DMS 273 treated with DMSO at 0.1 percent for 48 hours (cell line): ENCODE measurements at places on chromosomes 2 and 18.

DNA sequence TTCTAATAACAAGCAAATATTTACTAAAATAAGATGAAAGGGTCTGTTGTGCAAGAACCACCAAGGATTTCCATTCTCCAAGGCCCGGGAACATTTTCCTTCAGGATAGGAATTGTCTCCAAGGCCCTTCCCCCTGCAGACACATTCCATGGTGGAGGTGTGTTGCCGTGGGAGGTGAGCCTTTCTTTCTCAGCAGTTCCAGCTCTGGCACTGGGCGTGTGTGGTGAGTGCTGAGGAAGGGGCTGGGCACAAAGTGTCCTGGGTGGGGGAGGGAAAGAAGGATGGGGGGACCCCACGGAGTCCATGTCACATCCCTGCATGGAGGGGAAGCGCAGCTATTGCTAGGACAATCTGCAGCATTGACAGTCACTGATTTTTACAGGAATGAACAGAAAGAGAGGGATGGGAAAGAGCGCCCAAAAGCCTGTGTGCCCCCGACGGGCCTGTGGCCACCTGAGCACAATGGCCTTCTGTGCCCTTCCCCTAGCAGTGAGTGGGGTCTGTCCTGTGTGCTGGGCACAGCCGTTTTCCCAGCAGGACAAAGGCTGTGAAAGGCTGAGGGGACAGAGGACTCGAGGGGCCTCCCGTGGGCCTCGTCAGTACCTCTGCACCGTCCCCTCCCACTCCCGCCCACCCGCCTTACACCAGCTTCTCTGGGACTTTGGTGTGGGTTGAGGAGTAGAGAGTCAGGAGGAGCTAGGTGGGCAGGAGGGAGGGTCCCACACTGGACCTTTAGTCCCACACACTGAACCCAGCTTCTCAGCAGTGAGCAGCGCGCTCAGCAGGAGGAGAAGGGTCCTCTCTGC, 79.8 kb downstream of the PTGR3 start:
- DNase-seq = no peak

- DNase-seq = no peak
Measured at GRCh38 chr2:123770996-123771720, 253.9 kb upstream of the CNTNAP5 start.

DNA sequence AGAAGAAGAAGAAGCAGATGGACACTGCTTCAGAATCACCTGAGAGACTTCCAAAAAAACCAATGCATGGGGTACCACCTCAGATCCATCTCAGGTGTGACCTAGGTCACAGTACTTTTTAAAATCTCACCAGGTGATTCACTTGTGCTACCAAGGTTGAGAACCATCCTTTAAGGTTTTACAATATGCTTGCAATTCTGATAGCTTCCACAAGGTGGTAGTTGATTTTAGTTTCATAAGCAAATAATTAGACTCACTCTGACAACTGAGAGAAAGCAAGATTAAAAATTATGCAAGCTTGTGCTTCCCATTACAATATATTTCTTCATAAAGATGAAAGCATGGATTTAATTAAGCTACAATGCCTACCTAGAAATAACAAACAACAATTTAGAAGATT, 355.1 kb downstream of the EN1 start:
- no peak for DNase-seq

- DNase-seq = no peak
Measured at GRCh38 chr2:159976527-159977160, 85.8 kb downstream of the PLA2R1 start.

GRCh38 chr2:203279288-203279687, 40.5 kb downstream of the CYP20A1 start:
- DNase-seq = no peak

DNA sequence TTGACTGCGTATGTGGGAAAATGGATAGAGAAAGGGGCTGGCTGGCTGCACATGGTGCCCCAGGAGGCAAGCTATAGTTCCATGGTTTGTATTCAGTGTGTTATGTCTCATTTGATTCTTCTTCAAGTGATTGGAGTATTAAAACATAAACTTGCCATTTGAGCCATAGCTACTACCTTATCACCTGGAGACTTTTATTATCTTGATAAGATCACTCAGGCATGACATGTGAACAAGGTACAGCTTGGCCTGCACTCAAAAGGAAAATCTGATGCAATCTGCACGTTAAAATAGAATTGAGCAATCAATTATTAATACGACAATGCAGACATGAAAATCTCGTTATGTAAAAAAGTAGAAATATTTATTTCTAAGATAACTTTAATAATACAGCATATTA, 116.9 kb downstream of the RND3 start:
- no peak for DNase-seq

DNA sequence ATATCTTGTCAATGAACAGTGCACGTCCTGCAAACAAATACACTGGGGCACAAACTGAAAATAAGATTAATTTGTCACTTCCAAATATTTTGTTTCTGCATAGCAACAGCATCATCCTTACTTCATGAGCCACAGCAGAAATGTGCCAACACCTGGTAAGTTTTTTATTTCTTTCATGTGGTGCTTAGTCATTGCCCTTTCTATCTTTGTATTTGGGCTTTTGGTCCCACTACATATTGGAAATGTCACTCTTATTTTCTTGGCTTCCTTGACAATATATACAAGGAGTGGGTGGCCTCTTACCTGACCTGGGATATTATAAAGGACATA, 208.0 kb downstream of the RBM43 start:
- DNase-seq = no peak

DNA sequence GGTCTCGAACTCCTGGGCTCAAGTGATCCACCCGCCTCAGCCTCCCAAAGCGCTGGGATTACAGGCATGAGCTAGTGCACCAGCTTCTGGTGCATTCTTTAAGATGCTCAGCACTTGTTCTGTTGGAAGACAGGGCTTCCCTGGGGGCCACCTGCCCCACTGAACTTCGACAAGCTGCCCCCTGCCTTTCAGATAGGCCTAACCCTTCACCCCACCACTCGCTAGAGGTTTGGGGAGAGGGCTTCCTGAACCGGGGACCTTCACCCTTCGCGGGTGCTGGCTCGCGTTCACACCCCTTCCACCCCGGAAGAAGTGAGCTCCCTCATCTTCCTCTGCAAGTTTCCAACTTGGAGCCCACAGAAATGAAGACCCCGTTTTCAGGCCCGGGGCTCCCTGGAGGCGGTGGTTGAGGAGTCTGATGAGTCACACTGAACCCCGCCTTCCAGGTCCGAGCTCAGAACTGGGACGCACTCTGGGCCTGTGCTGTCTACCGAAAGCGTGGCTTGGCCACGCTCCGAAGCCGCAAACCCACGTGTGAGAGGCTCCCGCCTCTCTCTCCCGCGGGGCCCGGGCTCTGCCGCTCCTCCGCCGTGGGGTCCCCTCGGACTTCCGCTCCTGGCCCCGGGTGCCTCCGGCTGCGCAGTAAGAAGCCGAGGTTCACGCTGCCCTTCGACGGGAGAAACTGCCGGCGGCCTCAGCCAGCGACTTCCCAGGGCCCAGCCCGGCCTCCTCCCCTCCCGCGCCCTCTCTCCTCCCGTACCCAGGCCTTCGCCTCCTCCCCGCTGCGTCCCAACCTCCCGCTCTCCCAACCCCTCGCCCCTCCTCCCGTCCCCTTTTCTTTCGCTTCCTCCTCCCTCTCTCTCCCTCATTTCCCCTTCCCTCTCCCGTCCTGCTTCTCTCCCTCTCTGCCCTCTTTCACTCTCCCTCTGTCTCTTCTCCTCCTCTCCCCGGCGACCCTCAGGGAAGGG, 47.5 kb upstream of the SP3 start:
- DNase-seq = no peak

DNA sequence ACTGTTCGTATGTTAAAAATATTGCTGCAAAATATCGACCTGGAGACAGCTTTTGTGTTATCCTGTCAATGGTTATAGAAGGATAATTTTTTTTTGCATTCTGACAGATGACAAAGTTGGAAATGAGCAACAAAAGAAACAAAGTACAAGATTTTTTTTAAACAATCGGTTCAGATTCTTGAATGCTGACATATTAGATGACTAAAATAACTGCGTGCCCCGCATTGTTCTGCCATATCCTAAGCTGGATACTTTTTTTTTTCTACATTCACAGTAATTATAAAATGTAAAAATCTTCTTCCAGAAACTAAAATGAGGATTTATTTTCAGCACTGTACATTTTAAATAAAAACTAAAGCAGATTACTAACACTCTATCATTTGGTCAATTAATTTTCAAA, 67.1 kb downstream of the ABCG8 start:
- DNase-seq = no peak

DNA sequence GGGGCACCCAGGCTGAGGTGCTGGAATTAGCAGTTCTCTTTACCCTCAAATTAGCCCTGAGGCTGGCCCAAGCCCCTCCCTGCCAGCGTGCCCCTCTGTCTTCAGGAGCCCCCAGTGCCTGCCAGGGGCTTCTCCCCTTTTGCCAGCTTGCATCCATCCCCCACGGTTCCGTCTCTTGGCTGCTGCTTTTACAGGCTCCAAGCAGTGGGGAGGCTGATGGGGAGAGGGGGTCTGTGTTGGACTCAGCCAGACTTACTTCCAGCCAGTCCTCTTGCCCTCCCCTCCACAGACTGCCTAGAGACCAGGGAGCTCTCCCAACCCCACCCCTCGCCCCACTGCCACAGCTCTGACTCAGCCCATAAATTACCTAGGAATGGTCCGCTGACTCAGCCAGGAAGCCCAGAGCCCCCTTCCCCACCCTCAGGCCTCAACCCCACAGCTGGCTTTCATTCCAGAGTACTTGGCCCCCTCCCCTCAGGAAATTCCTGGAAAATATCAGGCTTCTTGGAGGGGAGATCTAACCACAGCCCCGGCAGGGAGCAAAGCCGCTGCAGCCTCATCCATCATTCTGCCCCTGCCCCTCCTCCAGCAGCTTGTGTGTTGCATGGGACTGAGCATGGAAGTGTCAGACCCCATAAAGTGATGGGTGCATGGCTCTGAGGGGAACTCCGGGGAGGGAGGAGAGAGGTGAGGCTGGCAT, 184.6 kb downstream of the ZFP36L2 start:
- DNase-seq = no peak

- no peak for DNase-seq
Measured at GRCh38 chr18:58671632-58672564, 633 bp downstream of the MALT1 start.

DNA sequence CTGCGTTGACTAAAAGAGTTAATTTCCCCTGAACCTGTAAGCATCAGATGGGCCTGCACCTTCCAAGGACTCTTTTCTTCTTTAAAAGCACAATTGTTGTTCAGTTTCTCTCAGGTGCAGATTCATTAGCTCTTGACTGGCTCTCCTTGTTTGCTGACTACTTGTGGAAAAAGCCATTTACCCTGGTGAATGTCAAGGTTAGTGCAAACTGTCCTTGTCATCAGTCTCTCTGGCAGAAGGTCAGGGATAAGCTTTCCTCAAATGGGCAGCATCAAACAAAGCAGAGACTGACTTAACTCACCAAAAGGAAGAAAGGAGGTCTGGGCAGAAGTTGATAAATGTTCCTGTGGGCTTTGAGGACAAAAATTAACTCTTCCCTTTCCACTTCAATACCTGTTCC, 922.7 kb downstream of the BCL11A start:
- DNase-seq = no peak

DNA sequence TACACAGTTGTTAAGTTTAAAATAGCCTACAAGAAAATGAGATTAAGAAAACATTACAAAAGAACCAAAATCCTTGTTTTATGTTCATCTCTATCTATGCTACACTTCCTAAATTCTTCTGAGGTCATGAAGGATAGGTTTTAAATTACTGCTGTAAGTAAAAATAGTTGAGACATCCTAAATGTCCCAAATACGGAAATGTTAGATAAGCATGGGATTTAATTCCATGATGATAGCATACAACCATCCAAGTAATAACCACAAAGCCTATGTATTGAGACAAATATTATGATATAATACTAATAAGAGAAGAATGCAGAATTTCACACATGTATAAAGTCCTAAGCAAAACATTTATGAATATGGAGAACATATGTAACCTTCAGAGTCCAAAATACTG, 34.1 kb downstream of the PIEZO2 start:
- no peak for DNase-seq

GRCh38 chr18:69328086-69328485, 72.6 kb upstream of the DOK6 start:
- DNase-seq = no peak

DNA sequence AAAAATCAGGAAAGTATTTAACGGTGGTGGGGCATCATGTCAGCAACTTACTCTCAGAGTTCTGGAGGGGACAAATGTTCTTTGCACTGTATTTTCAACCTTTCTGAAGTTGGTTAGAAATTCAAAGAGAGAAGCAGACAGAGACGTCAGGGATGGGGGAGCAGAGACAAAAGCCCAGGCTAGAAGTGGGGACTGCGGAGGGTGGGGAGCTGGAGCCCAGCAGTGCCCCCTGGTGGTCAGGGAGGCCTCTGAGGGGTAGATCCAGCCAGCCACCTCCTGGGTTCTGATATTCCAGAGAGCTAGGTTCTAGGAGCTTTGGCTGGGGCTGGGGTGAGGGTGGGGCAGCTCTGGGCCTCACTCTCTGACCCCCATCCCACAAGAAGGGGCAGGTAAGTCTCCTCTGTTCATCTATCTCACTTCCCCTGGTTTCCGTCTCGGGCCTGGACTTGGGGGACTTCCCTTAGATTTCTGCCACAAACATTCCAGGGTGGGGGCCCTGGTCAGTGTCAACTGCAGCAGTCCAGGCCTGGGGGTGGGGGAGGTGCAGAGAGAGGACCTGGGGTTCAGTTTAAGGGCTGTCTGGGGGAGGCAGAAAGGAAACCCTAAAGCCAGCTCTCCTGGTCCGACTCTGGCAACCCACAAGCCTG, 8.9 kb downstream of the TNS1 start:
- no peak for DNase-seq

DNA sequence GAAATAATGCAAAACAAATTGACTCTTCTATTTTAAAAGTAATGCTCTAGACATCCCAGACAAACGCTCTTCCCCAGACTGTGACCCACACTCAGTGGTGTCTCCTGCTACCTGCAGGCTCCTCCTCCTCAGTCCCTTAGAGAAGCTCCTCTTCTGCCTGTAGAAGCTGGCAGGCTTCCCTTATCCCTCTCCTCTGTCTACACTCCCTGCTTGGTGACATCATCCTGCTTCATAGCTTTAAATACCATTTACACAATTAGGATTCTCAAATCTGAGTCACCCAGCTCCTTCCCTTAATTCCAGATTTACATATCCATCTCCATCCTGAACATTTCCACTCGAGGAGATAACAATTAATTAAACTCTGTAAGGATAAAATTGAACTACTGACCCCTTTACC, 167.9 kb downstream of the FBXO15 start:
- no peak for DNase-seq
